Natural killer cell (primary cell): ENCODE measurements at places on chromosomes 5 and 9. TPM values are rescaled to one million over a fixed set of nuclear protein-coding genes. Genes with fewer than 3 reads are reported as not detected.

GRCh38 chr5:131968396-131968954, 23.0 kb upstream of the MEIKIN start:
- H3K36me3 ChIP-seq, result no peaks in the 10 kb centered on the region
- no peaks in the 10 kb centered on the region for H3K4me1 ChIP-seq
- H3K27me3 ChIP-seq, result no peaks in the 10 kb centered on the region
- H3K27ac ChIP-seq, result no peak overlapping the region
- DNase-seq, result no peak

Gene JAKMIP2
- 12.2 TPM for total RNA-seq

GRCh38 chr5:73654171-73654811, 28.3 kb downstream of the ARHGEF28 start:
- no peak for DNase-seq
- H3K4me3 ChIP-seq, result no peak overlapping the region
- no peaks in the 10 kb centered on the region for H3K36me3 ChIP-seq
- H3K4me1 ChIP-seq, result no peaks in the 10 kb centered on the region

- peaks cover 16% of the 10 kb centered on the region for H3K4me1 ChIP-seq
- no peaks in the 10 kb centered on the region for H3K27me3 ChIP-seq
- no peaks in the 10 kb centered on the region for H3K36me3 ChIP-seq
- peak overlapping the region; percentile 31 for H3K4me3 ChIP-seq
- peak overlapping the region; percentile 89 for H3K27ac ChIP-seq
Observed at GRCh38 chr9:3528451-3528850, 2.6 kb upstream of the RFX3 start.

DNA sequence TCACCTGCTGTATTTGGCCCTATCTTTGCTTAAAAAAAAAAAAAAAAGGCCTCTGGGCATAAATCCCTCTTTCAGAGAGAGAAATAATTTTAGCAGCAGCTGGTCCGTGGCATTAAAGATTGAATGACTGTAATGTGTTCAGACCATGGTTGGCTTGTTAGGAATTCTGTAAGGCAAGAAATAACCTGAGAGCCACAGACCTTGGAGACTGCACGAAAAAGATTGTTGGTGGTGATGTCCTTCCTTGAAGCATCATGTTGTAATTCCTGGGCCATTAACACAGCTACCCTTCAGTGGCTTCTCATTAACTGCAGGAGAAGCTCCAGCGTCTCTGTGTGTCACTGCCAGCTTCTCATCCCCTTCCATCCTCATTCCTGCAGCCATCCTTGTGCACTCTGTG, 79.0 kb downstream of the SGCD start:
- no peaks in the 10 kb centered on the region for H3K36me3 ChIP-seq
- no peak overlapping the region for H3K27ac ChIP-seq
- no peaks in the 10 kb centered on the region for H3K4me1 ChIP-seq

- no peak for DNase-seq
- H3K27me3 ChIP-seq, result no peaks in the 10 kb centered on the region
Observed at GRCh38 chr9:126428534-126429175, 102.0 kb downstream of the MVB12B start.

- no peak overlapping the region for H3K4me3 ChIP-seq
- no peaks in the 10 kb centered on the region for H3K27me3 ChIP-seq
- DNase-seq, result no peak
- peaks cover 15% of the 10 kb centered on the region for H3K4me1 ChIP-seq
- H3K27ac ChIP-seq, result no peak overlapping the region
Observed at GRCh38 chr9:19192202-19193028, 38.1 kb upstream of the DENND4C start.

GRCh38 chr5:139374909-139375308, 8.2 kb downstream of the SLC23A1 start:
- no peaks in the 10 kb centered on the region for H3K27me3 ChIP-seq
- peaks cover 21% of the 10 kb centered on the region for H3K36me3 ChIP-seq
- H3K4me1 ChIP-seq, result no peaks in the 10 kb centered on the region
- no peak overlapping the region for H3K27ac ChIP-seq

DNA sequence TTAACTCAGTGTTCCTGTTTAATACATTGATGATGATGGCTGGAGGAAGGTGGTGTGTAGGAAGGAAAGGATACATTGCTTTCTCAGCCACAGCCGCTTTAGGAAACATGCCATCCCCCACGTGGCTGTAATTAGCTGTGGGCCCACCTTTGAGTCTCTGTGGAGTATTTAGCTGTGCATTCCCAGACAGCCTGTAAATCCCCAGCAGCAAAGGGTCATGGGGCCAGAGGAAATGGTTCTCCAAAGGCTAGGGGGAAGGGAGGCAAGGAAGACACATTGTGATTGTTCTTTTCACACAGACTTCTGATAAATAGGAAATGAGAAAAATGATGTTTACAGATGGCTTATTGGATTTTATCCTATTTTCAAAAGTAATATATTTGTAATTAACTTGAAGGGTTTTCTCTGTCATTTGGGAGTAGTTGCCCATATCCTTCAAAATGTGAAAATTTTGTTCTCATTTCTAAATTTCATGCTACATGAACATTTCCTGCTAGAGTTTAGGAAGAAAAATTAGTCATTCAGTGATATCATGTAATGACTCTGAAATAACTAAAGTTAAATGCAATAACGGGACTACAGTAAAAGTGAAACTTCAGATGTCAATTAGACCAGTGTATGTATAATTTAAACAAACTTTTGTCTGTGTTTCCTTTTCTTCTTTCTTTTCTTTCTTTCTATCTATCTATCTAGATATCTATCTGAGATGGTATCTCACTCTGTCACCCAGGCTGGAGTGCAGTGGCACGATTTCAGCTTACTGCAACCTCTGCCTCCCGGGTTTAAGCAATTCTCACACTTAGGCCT, 24.3 kb upstream of the F2R start:
- no peak for DNase-seq
- no peaks in the 10 kb centered on the region for H3K27me3 ChIP-seq
- no peaks in the 10 kb centered on the region for H3K4me1 ChIP-seq
- no peak overlapping the region for H3K4me3 ChIP-seq

GRCh38 chr5:160978944-160979343, 126.9 kb upstream of the ATP10B start:
- no peaks in the 10 kb centered on the region for H3K4me1 ChIP-seq
- no peak overlapping the region for H3K27ac ChIP-seq
- H3K4me3 ChIP-seq, result no peak overlapping the region

Gene MSX2
- 0.40 TPM for total RNA-seq

- H3K4me1 ChIP-seq, result peaks cover 15% of the 10 kb centered on the region
- H3K4me3 ChIP-seq, result no peak overlapping the region
- no peak for DNase-seq
- H3K27me3 ChIP-seq, result no peaks in the 10 kb centered on the region
Observed at GRCh38 chr5:758698-759053, 25.9 kb downstream of the ZDHHC11B start.

- H3K27ac ChIP-seq, result no peak overlapping the region
- no peak for DNase-seq
- no peaks in the 10 kb centered on the region for H3K36me3 ChIP-seq
- H3K27me3 ChIP-seq, result peaks cover 7% of the 10 kb centered on the region
- H3K4me1 ChIP-seq, result peaks cover 8% of the 10 kb centered on the region
Observed at GRCh38 chr9:93299418-93300174, 115.7 kb downstream of the WNK2 start.

- no peaks in the 10 kb centered on the region for H3K4me1 ChIP-seq
- H3K27ac ChIP-seq, result no peak overlapping the region
- no peak for DNase-seq
- H3K4me3 ChIP-seq, result no peak overlapping the region
Observed at GRCh38 chr5:142654578-142655058, 31.3 kb downstream of the FGF1 start.

- H3K27me3 ChIP-seq, result no peaks in the 10 kb centered on the region
- H3K27ac ChIP-seq, result no peak overlapping the region
- H3K4me1 ChIP-seq, result no peaks in the 10 kb centered on the region
- DNase-seq, result no peak
Observed at GRCh38 chr5:81609810-81610375, 141.0 kb downstream of the SSBP2 start.

DNA sequence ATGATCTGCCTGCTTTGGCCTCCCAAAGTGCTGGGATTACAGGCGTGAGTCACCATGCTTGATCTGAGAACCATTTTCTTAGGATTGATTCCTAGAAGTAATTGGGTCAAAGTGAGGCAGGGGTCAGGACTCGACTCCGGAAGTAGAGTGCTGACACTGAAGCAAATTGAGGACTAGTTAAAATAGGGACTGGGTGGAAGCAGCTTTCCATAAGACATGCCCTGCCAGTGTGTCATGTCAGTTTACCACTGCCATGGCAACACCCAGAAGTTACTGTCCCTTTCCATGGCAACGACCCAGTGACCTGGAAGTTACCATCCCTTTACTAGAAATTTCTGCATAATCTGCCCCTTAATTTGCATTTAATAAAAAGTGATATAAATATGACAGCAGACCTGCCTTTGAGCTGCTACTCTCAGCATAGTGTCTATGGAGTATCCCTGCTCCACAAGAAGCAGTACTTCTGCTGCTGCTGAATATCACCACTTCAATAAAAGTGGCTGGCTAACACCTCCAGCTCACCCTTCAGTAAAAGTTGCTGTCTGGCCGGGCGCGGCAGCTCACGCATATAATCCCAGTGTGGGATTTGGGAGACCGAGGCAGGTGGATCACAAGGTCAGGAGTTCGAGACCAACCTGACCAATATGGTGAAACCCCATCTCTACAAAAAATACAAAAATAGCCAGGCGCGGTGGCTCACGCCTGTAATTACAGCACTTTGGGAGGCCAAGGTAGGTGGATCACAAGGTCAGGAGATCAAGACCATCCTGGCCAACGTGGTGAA, 47.8 kb upstream of the JADE2 start:
- no peak overlapping the region for H3K4me3 ChIP-seq
- no peaks in the 10 kb centered on the region for H3K36me3 ChIP-seq
- DNase-seq, result no peak
- H3K27ac ChIP-seq, result no peak overlapping the region

- H3K27me3 ChIP-seq, result no peaks in the 10 kb centered on the region
- no peaks in the 10 kb centered on the region for H3K36me3 ChIP-seq
- H3K27ac ChIP-seq, result no peak overlapping the region
- H3K4me3 ChIP-seq, result no peak overlapping the region
- DNase-seq, result no peak
Observed at GRCh38 chr5:139379626-139380449, 3.3 kb downstream of the SLC23A1 start.

DNA sequence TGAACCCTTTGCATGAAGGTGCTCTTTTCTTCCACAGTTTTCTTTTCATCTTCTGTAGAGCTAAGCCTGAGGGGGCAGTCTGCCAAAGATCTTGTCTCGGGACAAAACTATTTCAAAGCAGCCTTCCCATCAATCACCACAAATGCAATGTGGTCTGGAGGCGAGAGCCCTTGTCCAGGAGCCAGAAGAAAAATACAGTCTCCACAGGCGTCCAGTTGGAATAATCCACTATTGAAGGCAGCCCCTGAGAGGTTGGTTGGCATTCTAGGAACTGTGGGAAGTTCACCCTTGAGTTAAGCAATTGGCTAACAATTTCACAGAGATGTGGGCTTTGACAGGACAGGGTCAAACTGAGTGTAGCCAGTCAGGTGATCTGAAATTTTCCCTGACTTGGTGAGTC, 72.0 kb downstream of the SEMA6A start:
- DNase-seq, result no peak
- H3K27ac ChIP-seq, result no peak overlapping the region
- H3K4me3 ChIP-seq, result no peak overlapping the region
- no peaks in the 10 kb centered on the region for H3K27me3 ChIP-seq

DNA sequence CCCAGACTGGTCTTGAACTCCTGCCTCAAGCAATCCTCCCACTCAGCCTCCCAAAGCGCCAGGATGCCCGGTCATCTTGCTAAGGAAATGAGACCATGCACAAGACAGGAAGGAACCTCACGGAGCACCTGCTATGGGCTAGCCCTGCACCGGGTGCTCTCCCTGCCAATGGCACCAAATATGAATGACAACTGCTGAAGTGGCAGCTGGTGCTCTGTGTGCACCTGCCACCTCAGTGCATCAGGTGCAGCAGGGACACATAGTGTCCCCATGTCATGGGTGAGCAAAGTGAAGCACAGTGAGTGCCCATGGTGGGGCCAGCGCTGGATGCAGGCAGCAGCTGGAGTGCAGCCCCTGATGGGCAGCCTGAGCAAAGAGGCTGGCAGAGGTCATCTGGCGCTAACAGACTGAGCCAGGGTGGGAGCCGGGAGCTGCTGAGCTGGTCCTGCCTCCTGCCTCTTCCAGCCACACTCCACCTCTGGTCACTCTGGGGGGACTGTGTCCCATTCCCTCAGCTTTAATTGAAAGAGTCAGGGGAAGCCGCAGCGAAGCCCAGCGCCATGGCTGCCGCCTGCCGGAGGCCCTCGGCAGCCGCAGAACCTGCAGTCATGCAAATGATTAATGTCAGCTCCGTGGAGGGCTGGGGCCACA, 46.4 kb downstream of the BARX1 start:
- no peaks in the 10 kb centered on the region for H3K4me1 ChIP-seq
- H3K36me3 ChIP-seq, result no peaks in the 10 kb centered on the region
- H3K4me3 ChIP-seq, result no peak overlapping the region
- no peak overlapping the region for H3K27ac ChIP-seq
- DNase-seq, result no peak

DNA sequence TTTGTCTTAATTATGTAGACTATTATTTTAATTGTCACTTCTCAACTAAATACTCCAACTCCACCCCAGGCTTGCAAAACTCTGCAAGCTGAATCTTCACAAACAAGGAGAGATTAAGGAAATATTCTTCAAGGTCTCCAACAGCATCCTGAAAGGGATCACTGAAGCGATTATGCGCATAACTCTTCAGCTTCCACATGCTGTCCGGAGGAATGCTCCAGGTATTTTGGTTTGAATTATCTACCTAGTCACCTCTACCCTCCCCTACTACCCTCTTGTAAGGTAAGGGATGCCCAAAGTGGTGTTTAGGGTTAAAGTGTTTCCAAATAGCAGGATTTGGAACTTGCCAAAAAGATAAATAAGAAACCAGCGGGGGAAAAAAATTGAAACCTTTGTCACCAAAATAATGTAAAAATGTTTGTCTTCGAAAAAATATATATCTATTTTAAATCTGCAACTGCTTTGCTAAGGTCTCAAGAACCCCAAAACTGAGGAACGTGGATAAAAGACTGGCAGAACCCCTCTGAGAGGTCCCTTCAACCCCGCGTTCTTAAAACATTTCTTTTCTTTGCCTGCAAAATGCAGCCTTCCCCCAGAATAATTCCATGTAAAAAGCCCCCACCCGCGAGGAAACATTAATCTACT, 11.6 kb downstream of the PTCH1 start:
- peaks cover 30% of the 10 kb centered on the region for H3K4me1 ChIP-seq
- H3K27me3 ChIP-seq, result peaks cover 31% of the 10 kb centered on the region
- DNase-seq, result no peak
- no peaks in the 10 kb centered on the region for H3K36me3 ChIP-seq
- H3K4me3 ChIP-seq, result peak overlapping the region; percentile 40
